ENCODE measurements at places on chromosomes 4 and X. TPM values are rescaled to one million over a fixed set of nuclear protein-coding genes. Genes with fewer than 3 reads are reported as not detected.
A peak's percentile ranks its signal among the peaks of the same experiment; 100 is the strongest.

GRCh38 chr4:165457793-165458192, 79.0 kb downstream of the CPE start:
- no peak for DNase-seq

Gene LPAR4
- 0.32 TPM for total RNA-seq

- no peak for DNase-seq
Observed at GRCh38 chr4:2390784-2391421, 27.5 kb downstream of the ZFYVE28 start.

Gene CTAG2
- total RNA-seq, result not detected

- no peak for DNase-seq
Observed at GRCh38 chr4:45580334-45580733, 543.5 kb downstream of the GABRG1 start.

- DNase-seq, result no peak
Observed at GRCh38 chr4:121380776-121381462, at the start of gene QRFPR. QRFPR (minus strand) TSS chr4:121381018; CDS start chr4:121380647, 371 bp downstream.

- DNase-seq, result no peak
Observed at GRCh38 chr4:174241162-174241561, 42.3 kb downstream of the FBXO8 start.

Gene CORIN
- 1.2 TPM for total RNA-seq

DNA sequence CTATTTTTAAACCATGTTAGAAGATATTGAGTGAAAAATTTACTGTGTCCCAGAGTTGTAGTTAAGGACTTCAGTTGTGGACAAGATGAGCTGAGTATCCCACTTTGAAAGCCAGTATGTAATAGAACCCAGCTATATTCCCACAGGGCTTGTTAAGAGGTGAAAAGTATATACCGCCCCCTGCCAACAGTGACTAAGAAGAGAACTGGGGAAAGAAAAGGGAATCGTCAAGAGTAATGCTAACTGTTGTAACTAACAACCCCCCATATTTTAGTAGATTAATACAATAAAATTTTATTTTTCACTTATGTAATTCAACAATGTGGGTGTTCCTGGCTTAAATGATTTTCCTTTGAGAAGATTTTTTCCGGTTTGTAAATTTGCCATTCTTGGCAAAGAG, 250.4 kb upstream of the GIMD1 start:
- DNase-seq, result no peak

DNA sequence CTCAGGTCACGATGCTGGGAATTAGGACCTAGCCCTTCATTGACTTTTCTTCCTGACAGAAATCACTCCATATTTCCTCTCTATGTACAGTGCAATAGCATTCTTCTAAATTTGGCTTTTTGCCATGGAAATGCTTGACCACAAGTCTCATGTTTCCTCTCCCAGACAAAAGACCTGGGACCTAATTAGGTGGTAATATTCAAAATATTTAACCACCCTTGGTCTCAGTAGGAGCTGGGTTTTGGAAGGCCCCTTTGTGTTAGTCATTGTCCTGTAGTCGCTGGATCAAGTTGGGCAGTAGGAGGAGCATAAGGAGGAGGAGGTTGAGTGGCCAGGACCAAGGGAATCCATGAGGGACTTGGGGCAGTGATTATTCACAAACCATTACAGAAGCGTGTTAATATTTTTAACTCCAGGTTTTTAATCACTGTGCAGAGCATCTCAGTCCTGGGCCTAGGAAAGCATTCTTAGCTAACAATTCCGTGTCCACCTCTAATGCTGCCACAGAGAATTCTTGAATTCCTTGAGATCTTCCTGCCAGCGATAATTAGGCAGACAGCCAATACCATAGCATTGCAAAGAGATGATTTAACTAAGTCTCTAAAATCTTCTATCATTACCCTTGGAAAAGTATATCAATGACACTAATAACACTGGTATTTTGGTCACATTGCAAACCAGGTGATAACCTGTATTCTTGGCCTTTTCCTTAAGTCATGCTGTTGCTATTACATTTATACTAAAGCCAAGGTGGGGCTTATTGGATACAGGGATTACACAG, 25.0 kb upstream of the SHROOM4 start:
- DNase-seq, result no peak

Gene YY2
- 4.2 TPM for total RNA-seq

DNA sequence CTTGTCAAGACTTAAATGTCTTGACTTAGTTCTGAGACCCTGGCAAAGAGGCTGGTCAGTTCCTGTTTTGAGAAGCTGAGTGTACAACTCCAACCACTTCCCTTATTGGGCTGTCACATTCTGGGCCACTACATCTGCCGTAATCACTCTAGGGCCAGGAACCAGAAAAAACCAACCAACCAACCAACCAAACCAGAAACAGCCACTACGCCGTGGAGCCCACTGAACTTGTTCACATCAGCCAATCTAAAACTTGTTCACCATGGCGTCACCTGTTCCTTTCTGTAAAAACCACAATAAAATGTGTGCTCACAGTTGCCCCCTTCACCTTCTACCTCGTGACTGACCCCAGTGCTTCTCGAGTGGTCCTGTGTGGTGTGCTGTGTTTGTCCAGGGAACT, 107.3 kb downstream of the JADE1 start:
- DNase-seq, result peak; percentile 72

Gene RPGR
- total RNA-seq, result 12.6 TPM

All from suprapubic skin (tissue), 4 donors.